ENCODE measurements at places on chromosomes 11 and 22.
A peak's percentile ranks its signal among the peaks of the same experiment; 100 is the strongest.

GRCh38 chr22:17264321-17265052, 45.3 kb upstream of the ADA2 start:
- no peak for DNase-seq

- no peak for DNase-seq
These were observed 50.4 kb upstream of the KCNQ1OT1 start for GRCh38 chr11:2750101-2750681.

DNA sequence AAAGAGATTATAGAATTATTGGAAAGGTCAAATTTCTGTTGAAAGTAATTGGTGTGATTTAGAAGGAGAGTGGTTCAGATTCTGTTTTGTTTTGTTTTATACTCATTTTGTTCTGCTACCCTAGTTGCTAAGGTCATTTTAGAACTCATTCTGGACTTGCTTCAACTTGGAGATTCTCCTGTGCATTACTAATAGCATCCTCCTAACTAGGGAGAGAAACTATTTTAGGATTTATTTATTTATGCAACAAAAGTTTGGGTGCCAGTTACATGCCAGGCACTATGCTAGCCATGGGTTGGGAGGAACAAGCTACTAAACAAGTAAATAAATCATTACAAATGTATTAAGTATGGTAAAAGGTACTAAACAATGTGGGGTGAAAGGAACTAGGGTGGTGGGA, 84.0 kb downstream of the YAP1 start:
- DNase-seq, result no peak

- DNase-seq, result no peak
These were observed 90.3 kb upstream of the CD82 start for GRCh38 chr11:44475114-44475686.

- DNase-seq, result no peak
These were observed 757.2 kb downstream of the BRD1 start for GRCh38 chr22:49070501-49070900.

DNA sequence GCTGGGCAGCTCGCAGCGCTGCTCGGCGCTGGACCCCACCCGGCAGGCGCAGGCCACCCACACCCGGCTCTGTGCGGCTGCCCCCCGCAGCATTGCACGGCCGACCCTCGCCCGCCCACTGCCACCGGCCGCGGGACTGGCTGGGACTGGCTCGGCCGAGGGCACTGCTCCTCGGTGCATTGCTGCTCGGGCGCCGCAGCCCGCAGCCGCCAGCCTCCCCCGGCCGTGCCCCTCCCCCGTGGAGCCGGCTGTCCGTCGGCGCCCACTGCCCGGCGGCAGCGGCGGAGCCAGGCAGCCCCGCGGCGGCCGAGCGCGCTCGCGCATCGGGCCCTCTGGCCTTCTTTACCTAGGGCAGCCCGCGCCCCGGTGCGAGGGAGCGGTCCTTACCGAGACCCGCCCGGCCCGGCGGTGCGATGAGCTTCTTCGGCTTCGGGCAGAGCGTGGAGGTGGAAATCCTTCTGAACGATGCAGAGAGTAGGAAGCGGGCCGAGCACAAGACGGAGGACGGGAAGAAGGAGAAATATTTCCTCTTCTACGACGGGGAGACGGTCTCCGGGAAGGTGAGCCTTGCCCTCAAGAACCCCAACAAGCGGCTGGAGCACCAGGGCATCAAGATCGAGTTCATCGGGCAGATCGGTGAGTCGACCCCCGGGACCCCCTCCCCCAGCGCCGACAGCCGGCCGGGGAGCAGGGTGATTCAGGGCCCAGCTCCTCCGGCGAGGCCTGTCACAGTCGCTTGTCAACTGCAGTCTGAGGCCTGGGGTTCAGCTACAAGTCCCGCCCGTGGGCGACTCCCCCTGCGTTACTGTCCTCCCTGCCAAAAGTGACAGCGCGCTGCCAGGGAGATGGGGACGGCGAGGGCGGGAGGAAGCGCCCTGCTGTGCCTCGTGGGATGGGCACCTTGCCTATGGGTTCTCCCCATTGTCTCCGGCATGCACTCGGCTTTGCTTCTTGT, 516 bp downstream of the VPS26B start:
- DNase-seq, result peak; percentile 49

- DNase-seq, result no peak
These were observed 1.9 kb upstream of the TRAF6 start for GRCh38 chr11:36512016-36512415.

GRCh38 chr11:12174477-12175143, 64.2 kb downstream of the MICAL2 start:
- no peak for DNase-seq

DNA sequence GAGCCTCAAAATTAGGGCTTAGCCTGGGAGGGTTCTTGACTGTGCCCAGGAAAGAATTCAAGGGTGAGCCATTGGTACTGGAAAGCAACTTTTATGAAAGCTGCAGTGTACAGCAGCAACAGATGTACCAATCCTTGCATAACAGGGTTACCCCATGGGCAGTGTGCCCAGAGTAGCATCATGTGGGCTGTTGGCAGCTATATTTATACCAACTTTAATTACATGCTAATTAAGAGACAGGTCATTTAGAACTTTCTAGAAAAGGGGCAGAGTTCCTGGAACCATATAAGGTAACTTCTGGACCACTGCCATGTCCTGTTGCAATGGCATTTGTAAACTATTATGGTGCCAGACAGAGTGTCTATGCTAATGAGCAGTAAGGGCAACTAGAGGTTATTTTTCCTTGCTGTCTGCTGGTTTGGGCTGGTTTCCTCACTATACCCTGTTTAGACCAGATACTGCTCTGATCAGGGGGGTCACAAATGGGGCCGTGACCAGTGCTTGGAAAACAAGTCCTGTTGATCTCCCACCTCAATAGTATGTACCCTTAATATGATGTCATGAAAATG, 1120.5 kb upstream of the RAG2 start:
- no peak for DNase-seq

GRCh38 chr22:38700789-38701628, at the start of gene JOSD1:
Gene JOSD1, minus strand, starts transcription at chr22:38700943. Its CDS starts 956 bp downstream, at chr22:38699987.
- peak; percentile 97 for DNase-seq

DNA sequence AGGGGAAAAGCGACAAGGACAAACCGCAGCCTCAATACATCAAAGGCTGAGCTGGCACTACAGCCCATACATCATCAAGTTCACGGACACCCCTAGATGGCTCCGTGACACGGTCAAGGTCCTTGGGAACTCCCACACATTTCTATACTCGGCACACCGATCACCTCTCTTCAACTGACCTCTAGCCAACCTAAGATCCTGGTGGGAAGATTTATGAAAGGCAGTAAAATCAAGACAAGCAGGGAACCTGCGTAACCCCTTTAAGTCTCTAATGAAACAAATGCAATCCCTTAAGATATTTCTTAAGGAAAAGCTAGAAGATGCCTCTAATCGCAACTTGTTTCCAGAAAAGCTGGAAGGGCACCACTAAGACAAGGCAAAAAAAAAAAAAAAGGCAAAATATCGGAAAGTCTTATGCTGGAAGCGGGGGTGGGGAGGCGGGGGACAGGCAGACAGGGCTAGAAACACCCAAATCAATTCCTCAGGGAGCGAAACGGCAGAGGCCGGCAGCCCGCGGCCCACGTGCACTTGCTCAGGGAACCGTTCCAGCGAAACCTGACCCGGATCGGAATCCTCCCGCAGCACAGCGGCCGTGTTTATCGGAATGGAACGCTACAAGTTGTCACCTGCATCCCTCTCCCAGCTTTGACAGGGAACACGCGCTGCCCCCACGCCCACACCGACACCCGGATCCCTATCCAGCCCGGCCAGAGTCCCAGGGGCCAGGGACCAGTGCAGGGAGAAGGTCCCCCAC, 1.4 kb downstream of the ARHGAP20 start:
- DNase-seq, result no peak

DNA sequence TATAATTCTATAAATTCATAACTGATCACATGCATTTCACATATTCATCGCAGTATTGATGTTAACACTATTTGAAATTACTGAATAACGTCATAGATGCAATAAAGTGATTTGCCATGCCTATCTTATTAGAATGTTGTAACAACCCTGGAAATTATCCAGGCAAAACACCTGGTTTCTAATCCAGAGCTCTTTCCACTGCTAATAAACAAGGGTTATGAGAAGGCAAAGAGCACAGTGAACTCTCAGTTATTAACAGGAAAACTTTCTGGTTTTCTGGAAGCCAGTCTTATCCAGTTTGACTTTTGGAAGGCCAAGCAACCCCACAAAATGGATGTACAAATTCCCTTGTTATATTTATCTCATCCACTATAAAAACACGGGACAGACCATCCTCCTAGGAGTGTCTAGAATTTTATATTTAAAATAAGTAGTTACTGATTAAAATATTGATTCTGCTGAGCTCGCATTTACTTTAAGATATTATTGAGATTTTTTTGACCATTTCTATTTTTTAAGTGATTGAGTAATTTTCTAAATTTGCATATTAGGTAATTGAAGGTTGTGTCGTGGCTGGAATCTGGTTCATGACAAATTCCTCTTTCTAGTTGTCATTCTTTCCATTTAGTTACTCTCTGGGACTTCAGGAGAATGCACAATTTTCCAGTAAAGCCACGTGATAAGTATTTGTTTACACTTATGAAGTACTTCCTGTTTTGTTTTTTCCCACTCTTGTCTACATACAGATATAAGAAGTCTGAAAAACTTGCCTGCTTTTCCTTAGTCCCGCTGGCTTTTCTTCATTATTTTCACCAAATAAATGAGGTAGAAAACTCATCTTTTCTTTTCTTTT, 47.9 kb downstream of the DCUN1D5 start:
- DNase-seq, result no peak

DNA sequence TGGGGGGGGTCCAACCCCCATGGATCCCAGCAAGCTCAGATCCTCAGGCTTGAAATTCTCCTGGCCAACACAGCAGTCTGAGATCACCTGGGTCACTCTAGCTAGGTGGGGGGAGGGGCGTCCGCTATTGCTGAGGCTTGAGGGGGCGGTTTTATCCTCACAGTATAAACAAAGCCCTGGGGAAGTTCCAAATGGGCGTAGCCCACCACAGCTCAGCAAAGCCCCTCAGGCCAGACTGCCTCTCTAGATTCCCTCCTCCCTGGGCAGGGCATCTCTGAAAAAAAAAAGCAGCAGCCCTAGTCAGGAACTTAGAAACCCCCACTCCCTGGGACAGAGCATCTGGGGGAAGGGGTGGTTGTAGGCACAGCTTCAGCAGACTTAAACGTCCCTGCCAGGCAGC, 16.7 kb downstream of the TRPC6 start:
- no peak for DNase-seq

GRCh38 chr11:68959465-68960293, 21.1 kb downstream of the MRGPRD start:
- DNase-seq, result no peak
